Hindlimb muscle (tissue), 1 donor: ENCODE measurements at places on chromosomes 6 and 20. TPM values are rescaled to one million over a fixed set of nuclear protein-coding genes. Genes with fewer than 3 reads are reported as not detected.

EMILIN3 gene
- 19.7 TPM for polyA plus RNA-seq

SNAI1 gene
- 11.9 TPM for polyA plus RNA-seq

TFB1M gene
- polyA plus RNA-seq = 11.4 TPM

BPIFA1 gene
- not detected for polyA plus RNA-seq

JPH2 gene
- 127 TPM for polyA plus RNA-seq

SLC35D3 gene
- not detected for polyA plus RNA-seq

CTCFL gene
- polyA plus RNA-seq = 0.21 TPM

RNF39 gene
- 0.35 TPM for polyA plus RNA-seq

HEY2 gene
- polyA plus RNA-seq = 10.9 TPM

POLR3F gene
- 11.1 TPM for polyA plus RNA-seq

GLYATL3 gene
- polyA plus RNA-seq = not detected

TCF15 gene
- 4.5 TPM for polyA plus RNA-seq

TREML2 gene
- polyA plus RNA-seq = 0.08 TPM

CCDC170 gene
- polyA plus RNA-seq = 1.8 TPM

SRXN1 gene
- polyA plus RNA-seq = 7.5 TPM

BPIFB1 gene
- polyA plus RNA-seq = not detected

CRYBG1 gene
- polyA plus RNA-seq = 3.1 TPM

RAB23 gene
- 10.1 TPM for polyA plus RNA-seq

BCAS1 gene
- polyA plus RNA-seq = 8.2 TPM
